Fibroblast of skin of back (primary cell): ENCODE measurements at places on chromosomes 3 and 15.

DNA sequence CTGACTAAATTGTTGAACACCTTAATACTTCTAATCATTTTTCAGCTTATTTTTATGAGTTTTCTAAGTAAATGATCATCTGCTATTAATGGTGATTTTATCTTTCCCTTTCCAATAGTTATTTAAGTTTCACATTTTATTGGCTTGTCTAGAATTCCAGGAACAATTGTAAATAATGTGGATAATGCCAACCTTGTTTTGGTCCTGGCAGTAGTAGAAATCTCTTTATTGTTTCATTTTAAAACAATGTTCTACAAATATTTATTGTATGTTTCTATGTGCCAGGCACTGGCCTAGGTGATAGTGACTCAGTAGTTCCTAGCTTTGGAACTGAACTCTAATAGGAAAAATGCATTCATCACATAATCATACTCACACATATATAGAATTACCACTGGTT, 264.1 kb downstream of the ADAMTSL3 start:
- DNase-seq: no peak

DNA sequence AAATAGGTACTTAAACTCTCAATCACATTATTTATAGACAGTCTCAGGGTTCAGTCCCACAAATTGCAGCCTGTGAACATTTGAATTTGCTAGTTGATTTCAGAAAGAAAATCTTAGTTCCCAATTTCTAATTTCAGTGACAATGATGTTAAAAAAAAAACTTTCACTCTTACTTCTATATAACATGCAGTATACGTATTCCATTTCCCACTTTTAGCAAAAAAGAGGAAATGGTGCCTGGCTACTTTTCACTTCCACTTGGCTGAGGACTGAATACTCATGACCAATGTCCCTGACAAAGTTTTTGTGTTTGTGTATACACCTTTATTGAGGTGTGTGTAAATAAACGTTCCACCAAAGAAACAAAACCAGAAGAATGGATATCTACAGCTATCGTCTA, 32.1 kb upstream of the XCR1 start:
- DNase-seq: no peak

- peak; percentile 27 for DNase-seq
These were observed 143.7 kb upstream of the ZNF385D start for GRCh38 chr3:21894459-21895340.

- no peak for DNase-seq
These were observed 19.6 kb downstream of the DUOX2 start for GRCh38 chr15:45094358-45094730.

DNA sequence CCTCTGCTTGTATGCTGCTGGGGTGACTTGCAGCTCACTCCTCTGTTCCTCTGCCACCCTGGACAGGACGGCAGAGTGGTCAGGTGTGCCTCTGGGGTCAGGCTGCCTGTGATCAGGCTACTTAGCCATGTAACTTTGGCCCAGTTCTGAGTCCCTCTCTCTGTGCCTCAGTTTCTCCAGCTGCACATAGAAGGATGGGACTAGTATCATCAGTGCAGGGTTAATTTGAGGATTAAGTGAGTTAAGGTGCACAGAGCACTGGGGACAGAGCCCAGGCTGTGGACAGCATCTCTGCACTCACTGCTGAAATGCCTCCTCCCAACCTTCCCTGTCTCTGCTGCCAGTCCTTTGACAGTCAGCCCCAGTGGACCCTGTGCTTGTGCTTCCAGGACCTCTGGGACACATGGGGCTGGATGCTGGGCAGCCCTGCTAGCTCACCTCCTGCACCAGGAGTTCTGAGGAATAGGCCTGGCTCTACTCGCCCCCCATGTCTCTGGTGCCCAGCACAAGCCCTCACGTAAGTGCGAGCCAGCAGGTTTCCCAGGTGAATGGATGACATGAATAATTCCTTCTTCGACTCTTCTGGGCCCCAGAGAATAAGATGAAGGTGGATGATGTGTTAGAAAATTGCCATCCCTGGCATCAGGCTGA, 19.3 kb upstream of the PRR23E start:
- no peak for DNase-seq

GRCh38 chr3:104273046-104273649, 1093.6 kb upstream of the ALCAM start:
- DNase-seq: peak; percentile 59

GRCh38 chr3:156867174-156867573, 41.0 kb downstream of the LEKR1 start:
- no peak for DNase-seq

- DNase-seq: peak; percentile 8
These were observed 14.1 kb downstream of the KLF15 start for GRCh38 chr3:126342991-126343648.

DNA sequence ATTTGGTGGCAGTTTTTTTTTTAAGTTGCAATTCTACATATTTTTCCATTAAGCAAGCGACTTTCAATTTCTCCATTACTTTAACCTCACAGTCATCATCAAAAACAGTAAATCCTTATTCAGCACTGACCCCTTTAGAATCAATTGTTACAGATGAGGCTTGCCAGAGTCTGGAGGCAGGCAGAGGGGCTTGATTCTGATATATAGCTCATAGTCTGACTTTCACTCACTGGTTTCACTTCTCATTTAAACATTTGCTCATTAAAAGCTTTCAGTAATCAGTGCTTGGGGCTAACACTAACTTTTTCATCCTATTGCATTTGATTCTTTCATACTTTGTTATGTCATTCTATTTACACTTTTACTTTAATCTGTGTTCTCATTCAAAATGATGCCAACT, 88.4 kb downstream of the PYDC2 start:
- no peak for DNase-seq

DNA sequence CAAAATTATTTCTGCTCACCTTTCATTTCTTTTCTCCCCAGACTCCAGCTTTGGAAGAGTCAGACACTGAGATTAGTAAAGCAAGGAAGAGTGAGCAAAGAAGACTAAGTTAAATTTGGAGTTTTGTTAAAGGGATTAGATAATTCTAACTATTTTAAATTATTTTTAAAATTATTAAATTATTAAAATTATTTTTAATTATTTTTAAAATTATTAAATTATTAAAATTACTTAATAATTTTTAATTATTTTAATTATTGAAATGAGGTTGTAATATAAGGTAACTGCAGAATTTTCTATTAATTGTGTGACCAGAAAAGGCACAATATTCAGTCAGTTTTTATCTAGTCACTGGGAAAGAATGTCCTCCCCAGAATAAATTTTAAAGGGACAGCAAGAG, 185.0 kb upstream of the EOMES start:
- DNase-seq: no peak

DNA sequence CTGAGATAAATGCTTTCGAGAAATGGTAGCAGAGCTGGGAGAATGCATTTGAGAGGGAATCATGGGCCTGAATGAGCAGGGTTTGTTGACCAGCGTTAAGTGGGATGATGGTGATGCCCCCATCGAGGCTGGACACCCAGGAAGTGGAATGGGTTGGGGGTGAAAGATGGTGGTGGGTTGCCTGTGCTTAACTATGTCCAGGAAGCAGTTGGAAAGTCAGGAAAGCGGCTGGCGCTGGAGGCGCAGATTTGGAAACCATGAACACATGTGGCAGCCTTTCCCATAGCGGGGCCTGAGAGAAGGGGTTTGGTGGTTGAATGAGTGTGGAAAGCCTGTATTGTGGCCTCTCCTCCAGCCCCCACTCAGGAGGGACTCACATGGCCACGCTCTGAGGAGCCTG, 80.7 kb downstream of the AAGAB start:
- no peak for DNase-seq

DNA sequence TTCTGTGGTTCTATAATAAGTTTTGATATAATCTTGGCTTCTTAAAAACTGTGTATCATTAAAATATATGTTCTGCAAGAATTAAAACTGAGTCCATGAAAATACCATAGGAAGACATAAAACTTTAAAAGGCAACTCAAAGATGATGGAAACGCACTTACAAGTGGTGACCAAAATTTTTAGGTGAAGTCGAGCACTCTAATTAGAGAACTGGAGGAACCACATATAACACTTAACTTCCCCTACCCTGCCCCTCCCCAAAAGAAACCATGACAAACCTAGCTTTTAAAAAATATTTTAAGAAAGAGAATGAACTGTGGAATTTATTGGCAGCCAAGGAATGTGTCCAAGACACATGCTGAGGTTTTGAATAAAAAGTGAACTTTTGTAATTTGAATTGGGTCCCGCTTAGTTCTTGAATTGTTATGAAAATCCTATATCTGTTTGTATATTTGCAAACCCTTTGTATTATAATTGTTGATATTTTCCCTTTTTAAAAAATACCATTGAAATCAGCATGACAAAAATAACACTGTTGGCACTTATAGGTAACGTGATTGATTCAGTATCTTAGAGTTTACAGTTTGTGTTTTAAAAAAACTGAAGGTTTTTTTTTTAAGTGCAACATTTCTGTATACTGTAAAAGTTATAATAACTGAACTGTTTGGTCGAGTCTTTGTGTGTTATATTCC, 7.7 kb downstream of the NR2F2 start:
- DNase-seq: no peak

GRCh38 chr3:30500666-30501399, 105.6 kb upstream of the TGFBR2 start:
- no peak for DNase-seq

DNA sequence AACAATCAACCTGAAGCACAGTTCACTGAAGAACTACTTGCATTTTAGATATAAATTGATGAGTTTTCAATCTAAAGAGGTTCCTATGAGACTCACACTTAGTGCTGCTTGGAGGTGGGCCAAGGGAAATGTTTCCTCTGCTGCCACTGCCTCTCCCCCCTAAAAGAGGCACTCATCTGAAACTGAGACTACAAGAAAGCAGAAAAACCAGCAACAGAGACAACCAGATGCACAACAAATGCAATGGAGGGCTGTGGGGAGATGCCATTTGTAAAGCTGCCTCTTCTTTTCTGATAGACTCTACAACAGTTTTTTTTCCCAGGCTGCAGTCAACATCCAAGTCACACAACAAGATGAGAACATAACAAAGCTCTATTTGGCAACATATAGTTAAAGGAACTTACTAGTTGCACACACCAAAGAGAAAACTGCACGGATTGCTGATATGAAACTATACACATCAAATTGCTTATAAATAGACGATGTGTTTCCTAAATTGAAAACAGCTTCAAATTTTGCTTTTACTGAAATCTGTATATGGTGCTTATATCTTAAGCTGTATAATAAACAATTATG, 11.0 kb downstream of the TSPAN3 start:
- DNase-seq: no peak

- DNase-seq: no peak
These were observed 938.4 kb downstream of the MCTP2 start for GRCh38 chr15:95169541-95170459.

DNA sequence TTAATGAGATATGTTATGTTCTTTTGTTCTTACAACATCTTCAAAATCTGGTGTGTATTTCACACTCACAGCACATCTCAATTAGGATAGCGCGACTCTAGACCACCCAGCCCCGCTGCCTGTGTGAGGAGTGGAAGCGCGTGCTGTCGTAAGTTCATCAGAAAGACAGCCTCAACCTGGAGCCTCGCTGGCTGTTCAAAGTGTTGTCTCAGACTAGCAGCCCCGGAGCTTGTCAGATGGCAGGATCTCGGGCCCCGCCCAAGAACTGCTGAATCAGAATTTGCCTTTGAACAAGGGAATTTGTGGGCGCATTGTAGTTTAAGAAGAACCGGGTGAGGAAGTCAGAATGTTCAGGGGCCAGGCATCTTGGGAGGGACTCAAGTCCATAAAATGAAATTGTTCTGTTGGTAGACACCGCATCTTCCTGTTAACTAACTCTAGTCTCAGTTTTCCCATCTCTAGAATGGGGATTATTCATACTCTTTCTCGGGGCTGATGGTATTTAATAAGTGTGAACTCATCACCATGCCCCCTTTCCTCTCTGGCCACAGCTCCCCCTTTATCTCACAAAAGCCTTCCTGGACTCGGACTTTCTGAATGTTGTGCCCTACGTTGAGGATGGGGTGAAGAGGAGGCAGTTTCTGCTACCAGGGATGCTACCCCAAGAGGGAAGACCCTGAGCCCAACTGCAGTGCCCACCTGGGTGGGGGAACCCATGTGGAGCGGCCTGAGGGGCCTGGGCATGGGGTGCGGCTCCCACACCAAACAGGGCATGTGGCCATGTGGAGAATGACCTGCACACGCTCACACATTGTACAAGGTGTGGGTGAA, 40.4 kb downstream of the BHLHE40 start:
- no peak for DNase-seq

DNA sequence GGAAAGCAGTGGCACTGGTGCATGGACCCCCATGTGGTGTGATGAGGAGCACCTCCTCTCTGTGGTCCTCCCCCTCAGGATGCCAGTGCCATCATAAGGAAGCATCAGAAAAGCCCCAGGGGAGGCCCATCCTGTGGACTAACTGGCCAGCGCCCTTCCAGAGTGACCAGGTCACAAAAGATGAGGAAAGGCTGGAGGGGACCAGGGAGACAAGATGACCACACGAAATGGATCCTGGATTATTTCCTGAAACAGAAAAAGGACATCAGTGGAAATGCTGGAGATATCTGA, 56.4 kb downstream of the TPRA1 start:
- no peak for DNase-seq

DNA sequence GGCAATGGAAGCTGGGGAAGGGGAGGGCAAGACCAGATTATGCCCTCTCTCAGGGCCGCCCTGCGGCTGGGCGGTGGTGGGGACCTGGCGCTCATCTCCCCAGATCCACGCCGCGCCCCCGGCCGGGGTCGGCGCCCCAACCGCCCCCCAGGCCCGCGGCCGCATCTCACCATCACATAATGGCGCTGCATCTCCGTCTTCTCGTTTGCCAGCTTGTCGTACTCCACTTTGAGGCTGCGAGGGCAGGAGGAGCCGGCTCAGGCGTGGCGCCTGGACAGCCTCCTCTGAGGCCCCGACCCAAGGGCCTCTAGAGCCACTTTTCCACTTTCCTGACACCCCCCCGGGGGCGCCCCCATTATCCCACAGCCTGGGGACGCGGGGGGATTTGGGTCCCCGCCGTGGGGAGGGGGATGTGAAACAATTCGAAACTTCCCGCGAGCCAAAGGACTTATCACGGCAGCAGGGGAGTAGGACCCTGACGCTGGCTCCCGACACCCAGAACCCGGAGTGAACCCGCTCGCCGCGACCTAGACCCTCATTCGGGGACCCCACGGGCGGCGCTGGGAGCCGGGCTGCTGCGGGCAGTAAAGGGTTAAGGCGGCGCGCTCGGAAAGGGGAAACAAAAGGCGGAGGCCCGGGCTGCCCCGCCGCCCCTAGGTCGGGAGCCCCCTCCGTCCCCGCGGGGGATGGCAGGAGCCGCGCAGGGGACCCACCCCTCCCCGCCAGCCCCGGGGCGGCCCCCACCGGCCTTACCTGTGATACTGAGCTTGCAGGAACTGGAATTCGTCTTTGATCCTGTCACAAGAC, 2.1 kb downstream of the TLE3 start:
- peak; percentile 22 for DNase-seq
